ENCODE measurements at places on chromosomes 5 and 9.

DNA sequence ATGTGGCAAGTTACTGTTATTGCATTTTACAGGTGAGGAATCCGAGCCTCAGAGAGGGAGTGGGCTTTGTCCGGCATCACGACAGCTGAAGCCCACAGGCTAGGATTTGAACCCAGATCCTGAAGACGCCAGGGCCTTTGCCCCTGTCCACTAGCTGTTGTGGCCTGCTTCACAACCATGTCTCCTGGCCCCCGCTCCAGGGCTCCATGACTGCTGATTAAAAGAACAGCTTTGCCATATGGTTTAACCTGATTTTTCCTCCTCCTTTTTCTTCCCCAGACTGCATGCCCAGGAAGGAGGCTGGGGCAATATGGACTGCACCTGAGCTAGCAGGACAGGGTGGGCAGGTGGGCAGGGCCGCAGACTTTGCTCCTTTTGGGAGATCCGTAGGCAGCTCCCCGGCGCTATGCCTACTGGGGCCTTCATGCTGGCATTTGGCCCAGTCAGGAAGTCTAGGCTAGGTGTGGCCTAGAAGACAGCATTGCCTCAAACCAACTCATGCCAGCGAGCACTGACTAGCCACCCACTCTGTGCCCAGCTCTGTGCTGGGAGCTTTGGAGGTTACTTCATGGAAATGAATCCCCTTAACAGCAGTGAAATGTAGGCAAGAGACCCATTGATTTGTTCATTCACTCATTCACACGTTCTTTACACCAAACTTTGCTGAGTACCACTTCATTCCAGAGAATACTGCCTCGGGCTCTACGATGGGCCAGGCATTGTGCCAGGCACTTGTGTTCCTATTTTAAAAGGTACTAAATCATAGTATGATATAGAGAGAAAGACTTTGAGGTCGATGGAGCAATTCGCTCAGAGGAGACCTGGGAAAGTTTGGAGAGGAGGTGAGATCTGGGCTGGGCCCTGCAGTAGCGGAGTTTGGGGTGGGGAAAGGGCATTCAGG lies 94.3 kb upstream of the CPEB4 start:
- no peak for DNase-seq

GRCh38 chr5:77358255-77359205 lies 133.6 kb downstream of the WDR41 start:
- DNase-seq, result no peak

DNA sequence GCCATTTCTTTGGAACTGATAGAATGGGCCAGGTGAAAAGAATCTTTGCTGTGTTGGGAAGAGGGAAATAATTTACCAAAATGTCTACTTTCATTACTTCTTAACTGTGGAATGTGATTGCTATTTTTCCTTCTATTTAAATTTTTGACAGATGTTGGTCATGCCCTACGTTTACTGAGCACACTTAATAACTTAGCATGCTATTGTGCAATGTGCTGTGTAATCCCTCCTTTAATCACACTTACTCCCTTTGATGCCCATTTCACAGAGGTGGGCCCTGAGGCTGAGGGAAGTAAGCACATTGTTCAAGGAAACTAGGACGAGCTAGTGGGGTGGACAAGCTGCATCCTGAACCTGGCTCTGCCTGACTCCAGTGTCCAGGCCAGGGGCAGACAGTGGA lies 47.8 kb upstream of the INSYN2B start:
- no peak for DNase-seq

DNA sequence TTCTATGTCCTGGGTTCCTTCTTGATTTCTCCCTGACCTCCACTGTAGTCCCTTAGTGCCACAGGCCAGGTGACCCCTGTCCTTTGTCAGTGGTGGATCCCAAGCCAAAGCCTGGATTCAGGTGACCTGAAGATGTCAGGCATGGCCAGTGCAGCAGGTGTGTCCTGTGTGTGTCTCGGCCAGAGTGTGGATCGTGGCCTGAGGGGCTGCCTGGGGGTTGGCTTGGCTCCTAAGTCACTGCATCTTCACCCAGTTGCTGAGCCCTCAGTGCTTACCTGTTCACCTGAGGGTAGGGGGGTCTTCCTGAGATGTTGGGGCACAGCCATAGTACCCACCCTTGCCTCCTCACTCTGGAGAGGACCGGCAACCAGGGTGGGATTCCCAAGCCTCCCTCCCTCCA lies 61.8 kb upstream of the PITX1 start:
- DNase-seq, result no peak

DNA sequence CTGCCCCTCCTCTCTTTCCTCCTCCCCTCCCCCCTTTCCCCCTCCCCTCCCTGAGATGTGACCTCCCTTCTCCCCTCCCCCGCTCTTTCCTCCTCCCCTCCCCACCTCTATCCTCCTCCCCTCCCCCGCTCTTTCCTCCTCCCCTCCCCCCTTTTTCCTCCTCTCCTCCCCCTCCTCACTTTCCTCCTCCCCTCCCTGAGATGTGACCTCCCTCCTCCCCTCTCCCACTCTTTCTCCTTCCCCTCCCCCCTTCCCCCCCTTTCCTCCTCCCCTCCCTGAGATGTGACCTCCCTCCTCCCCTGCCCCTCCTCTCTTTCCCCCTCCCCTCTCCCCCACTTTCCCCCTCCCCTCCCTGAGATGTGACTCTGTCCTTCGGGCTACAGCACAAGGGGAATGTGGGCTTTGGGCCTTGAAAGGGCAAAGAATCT lies 169.8 kb downstream of the COL23A1 start:
- no peak for DNase-seq

DNA sequence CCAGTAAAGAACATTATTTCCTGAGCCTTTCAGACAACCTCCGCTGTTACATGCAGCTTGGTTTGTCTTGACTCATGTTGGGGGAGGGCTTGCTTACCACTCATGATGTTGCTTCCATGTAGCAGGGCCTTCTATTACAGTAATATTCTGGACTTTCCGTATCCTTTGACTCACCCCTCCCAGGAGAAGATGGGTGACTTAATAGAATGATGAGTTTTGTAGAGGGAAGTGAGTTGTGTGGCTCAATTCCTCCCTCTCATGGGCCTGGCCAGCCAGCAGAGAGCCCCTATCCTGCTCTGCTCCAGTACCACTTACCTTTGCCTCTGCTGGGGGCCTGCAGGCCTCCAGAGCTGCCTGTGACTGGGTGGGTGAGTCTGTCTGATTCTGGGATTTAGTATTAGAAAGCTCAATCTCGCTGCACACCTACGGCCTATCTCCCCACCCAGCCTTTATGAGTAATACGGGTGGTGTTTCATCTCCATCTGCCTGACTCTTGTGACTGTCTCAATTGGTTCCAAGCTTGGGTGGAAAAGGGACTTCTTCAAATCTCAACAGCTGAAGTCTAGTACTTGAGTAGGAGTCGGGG lies 52.6 kb upstream of the KLF9 start:
- DNase-seq, result peak; percentile 1

GRCh38 chr5:155193483-155194107 lies 180.0 kb downstream of the KIF4B start:
- no peak for DNase-seq

DNA sequence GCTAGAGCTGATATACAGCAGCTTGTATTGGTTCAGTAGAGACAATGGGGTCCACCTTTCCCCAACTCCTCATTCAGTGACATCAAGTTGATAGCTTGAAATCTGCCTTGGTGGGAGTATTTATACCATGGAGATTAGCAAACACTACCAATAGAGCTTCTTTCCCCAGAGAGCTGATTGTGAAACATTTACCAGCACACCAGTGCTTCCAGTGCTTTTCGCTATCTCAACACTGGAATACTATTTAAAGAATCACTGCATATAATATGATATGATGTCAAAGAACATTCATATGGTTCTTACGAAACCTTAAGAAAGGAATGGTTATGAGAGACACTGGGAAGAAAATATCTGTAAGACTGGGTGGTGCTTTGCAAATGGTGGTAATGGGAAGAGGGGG lies 21.8 kb upstream of the RNF145 start:
- no peak for DNase-seq

DNA sequence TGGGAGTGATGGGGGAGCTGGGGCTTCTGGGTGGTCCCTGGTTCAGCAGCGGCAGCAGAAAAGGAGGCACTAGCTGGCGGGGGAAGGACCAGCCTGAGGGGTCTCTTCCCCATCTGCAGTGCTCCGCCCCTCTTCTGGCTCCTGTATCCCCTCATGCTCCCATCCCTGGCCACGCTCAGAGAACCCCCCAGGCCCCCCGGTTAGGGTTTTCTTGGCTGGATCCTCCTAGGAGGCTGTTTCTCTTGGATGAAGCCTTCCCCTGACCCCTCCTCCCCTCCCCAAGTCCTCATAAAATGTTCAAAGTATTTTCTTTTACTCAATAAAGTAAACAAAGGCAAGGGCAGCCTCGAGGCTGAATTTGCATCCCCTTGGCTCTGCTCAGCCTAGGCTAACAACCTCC lies 60.8 kb downstream of the FGF18 start:
- DNase-seq, result no peak

DNA sequence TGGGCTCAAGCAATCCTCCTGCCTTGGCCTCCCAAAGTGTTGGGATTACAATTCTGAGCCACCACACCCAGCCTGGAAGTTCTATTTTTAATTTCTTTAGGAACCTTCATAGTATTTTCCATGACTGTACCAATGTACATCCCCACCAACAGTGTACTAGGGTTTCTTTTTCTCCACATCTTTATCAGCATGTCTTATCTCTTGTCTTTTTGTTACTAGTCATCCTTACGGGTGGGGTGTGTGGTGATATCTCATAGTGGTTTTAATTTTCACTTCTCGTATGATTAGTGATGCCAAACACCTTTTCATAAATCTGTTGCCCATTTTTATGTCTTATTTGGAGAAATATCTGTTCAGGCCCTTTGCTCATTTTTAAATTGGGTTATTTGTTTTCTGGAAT lies 123.0 kb upstream of the MEF2C start:
- DNase-seq, result no peak

DNA sequence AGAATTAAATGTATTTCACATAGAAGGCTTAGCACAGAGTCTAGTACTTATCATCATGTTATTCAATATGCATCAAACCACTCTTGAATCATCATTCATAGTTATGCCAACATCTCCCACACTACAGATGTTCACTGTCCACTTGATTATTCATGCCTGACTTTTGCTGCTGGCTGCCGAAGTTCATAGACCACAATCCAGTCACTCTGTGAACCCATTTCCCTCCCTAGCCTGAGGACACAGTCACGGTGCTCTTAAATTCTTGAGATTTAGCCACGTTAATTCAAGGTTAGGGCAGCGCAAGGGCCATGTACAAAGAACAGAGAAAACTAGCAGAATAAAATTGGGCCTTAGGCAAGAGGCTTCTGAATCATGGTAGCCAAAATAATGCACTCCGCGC lies 32.4 kb downstream of the ABCA1 start:
- DNase-seq, result no peak

DNA sequence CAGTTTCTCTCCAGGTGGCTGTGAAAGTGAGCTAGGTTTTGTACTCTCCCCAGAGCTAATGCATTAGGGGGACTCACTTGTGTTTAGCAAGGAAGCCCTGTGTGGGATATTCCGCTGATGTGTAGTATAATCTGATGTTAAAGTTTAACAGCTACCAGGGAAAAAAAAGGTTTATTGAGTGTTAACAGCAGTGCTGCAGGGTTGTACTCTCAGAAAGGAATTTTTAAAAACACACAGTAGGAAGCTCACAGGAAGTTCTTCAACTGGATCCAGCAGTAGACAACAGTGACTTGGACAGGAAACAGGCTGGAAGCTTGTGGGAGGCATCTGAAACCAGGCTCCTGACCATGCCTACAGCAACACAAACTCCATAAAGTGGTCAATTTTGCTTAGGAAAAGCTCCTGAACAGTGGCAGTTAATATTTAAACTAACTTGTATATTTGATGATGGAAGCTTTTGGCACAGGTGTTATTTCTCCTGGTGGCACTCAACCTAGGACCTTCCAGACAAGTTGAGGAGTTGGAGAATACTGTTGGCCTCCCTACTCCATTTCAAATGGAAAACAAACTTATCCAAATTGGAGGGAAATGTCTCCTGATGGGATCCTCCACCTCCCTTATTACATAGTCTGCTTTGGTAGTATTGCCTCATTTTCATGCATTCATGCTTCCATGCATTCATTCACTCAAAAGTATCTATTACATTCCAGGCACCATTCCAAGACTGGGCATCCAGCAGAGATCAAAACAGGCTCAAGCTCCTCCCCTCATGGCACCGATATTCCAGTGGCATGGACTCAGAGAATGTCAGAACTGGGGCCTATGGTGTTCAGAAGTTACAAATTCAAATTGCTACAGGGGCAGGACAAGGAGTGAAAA lies 54.7 kb downstream of the FOXD1 start:
- no peak for DNase-seq

DNA sequence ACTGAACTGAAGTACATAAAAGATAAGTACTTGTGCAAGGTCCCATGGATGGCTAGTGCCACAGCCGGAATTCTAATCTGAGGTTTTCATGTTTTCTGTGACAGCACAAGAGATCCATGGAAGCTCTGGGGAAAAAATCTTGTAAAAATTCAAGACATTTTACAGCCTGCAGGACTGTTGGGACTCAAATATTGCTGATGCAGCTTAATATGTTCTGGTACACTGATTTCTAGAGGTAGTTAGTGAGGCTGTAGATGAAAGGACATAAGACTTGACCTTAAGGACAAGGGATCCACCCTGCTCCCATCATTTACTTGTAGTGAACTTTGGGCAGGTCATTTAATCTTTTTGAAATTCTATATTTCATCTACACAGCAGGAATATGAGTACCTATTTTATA lies 390.4 kb downstream of the TLE4 start:
- DNase-seq, result no peak

DNA sequence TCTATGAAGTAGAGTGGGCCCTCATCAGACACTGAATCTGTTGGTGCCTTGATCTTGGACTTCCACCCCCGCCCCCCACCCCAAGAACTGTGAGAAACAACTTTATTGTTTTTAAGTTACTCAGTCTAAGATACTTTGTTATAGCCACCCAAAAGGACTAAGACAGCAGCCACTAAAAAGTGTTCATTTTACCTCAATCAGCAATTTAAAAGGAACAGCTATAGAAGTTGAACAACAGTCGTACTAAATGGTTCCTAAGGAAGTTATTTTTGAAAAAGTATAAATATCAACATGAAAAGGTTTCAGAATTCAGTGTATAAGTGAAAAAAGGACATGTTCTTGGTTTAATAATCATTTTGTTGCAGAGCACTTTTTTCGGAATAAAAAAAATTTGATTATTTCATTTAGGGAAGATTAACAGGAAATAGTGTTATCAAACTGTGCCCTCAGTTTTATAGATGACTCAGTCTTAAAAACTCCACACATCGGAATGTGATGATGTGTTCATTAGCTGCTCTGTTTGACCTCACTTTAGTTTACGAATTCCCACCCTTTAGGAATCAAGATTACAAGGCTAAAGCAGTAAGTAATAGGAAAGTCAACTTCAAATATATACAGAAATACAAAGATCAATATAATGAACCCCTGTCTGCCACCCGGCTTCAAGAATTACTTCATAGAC lies 71.2 kb downstream of the MTAP start:
- DNase-seq, result no peak

- no peak for DNase-seq
Measured at GRCh38 chr5:131536211-131536826, 98.7 kb downstream of the RAPGEF6 start.

GRCh38 chr5:155826611-155827507 lies 500.1 kb upstream of the SGCD start:
- no peak for DNase-seq
